ENCODE measurements at places on chromosomes 7 and 10.
A peak's percentile ranks its signal among the peaks of the same experiment; 100 is the strongest.

- no peak for DNase-seq
Observed at GRCh38 chr10:3802526-3803265, 17.7 kb upstream of the KLF6 start.

DNA sequence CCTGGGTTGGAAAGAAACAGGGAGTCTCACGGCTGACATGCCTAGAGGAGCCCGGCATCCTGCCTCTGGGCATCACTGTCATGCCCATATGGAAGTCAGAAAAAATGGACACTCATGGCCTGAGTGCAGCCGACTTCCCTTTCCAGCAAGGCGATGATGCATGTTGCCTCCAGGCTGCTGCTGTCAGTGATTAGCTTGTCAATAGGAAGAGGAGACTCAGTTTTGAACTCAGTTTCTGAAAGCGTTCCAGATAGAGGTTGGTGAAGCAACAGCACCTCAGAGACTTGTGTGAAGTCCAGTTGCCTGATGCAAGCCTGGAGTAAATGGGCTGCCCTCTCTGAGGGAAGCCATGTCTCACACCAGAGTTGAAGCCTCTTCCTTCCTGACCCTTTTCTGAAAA is 148.4 kb downstream of the TPST1 start:
- no peak for DNase-seq

GRCh38 chr7:45001138-45001694 is 1.2 kb downstream of the CCM2 start:
- peak; percentile 74 for DNase-seq

- DNase-seq, result no peak
Observed at GRCh38 chr10:30594077-30594476, 35.5 kb downstream of the LYZL2 start.

- DNase-seq, result no peak
Observed at GRCh38 chr10:68251151-68251550, 19.2 kb upstream of the ATOH7 start.

DNA sequence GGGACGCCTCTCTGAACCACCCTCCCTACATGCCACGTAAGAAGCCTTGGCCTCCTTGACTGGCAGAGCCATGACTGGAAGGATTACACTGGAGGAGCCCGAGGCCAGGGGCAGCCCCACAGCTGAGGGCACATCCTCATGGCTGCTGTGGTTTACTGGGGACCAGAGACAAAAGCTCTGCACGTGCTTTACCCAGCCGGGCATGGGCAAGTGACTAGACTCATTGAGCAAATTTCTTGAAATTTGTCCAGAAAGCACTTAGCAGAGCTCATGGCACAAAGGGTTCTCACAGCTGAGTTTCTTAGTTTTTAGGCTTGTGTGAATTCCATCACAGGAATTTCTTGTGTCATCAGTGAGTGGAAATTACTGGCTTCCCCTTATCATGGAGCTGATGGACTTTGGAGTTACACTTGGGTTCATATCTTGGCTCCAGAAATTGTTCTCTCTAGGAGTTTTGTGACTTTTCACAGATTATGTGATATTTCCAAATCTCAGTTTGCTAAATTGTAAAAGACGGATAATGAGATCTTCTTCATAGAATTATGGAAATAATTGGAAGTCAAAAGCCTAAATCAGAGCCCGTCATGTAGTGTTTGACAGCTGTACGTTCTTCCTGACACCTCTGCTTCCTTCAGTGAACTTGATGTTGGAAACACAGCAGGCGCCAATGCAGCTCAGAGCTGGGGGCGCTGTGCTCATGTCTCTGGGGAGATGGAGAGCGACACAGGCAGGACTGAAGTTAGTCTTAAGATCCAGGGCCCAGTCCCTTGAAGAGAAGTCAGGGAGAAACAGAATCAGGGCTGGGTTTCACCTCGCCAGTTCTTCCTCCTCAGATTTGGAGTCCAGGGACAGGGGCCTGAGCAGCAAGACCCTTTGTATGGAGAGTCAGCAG is 47.7 kb upstream of the MGAM2 start:
- DNase-seq, result no peak

GRCh38 chr7:75854233-75854632 is 24.6 kb upstream of the RHBDD2 start:
- no peak for DNase-seq

GRCh38 chr10:17599089-17599488 is 18.1 kb downstream of the HACD1 start:
- peak; percentile 26 for DNase-seq

- DNase-seq, result no peak
Observed at GRCh38 chr7:123169065-123169464, 30.7 kb downstream of the SLC13A1 start.

GRCh38 chr10:71966046-71967004 is 2.1 kb downstream of the CHST3 start:
- DNase-seq, result no peak

- DNase-seq, result no peak
Observed at GRCh38 chr7:16202303-16202702, 219.0 kb downstream of the CRPPA start.

- no peak for DNase-seq
Observed at GRCh38 chr7:112929421-112929820, 139.2 kb upstream of the TMEM168 start.

GRCh38 chr10:31099664-31100063 is 68.0 kb upstream of the ZNF438 start:
- DNase-seq, result no peak
